EL (cell line): ENCODE measurements at places on chromosomes 4 and X.
A peak's percentile ranks its signal among the peaks of the same experiment; 100 is the strongest.

GRCh38 chrX:122579526-122579925 is 604.6 kb upstream of the GRIA3 start:
- DNase-seq = peak; percentile 69

DNA sequence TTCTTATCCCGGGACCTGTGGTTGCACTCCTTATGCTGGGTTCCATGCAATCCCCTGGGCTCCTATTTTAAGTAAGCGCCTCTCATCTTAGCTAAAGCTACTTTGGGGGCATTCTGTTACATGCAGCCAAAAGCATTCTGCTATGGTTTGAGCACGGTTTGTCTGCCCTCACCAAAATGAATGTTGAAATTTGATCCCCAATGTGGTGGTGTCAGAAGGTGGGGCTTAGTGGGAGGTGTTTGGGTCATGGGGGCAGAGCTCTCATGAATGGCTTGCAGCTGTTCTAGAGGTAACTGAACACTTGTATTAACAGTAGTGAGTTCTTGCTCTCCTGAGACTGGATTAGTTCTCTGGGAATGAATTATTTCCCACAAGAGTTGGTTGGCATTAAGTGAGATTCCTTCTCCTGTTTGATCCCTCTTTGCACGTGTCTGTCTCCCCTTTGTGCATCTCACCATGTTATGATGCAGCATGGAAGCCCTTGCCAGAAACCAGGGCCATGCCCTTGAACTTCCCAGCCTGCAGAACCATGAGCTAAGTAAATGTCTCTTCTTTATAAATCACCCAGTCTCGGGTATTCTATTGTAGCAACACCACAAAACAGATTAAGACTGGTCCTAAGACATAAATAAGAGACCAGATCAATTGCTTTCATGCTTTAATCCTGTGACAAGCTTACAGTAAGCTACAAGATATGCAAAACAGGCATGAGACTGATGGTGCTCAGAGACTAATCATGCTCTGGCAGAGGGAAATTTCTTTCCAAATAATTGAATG is 141.8 kb downstream of the TSPAN5 start:
- no peak for DNase-seq

- no peak for DNase-seq
Measured at GRCh38 chrX:26788402-26788998, 572.5 kb downstream of the MAGEB5 start.

- DNase-seq = peak; percentile 45
Measured at GRCh38 chr4:173167758-173168395, 734 bp upstream of the GALNT7 start.

- DNase-seq = peak; percentile 46
Measured at GRCh38 chr4:69075061-69075792, 21.0 kb upstream of the UGT2B7 start.

GRCh38 chr4:19346636-19347035 is 905.1 kb upstream of the SLIT2 start:
- DNase-seq = no peak

- peak; percentile 38 for DNase-seq
Measured at GRCh38 chrX:31223817-31224216, 152.0 kb upstream of the FTHL17 start.

DNA sequence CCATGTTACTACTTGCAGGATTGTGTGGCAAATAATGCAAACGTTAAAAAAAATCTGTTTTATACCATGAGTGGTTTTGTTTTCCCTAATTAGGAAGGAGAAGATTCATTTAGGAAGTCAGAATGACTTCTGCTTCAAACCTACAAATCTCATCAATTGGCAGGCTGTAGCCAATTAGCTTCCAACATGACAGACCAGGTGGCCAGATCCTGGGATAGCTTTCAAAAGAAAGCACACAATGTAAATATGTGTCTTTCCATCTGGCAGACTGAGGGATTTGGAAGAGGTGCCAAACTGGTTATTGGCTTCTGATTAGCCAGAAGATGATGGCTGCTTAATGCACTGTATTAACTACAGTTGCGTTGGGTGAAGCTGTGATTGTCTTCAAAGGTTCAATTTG is 432.8 kb downstream of the ANKRD50 start:
- no peak for DNase-seq

DNA sequence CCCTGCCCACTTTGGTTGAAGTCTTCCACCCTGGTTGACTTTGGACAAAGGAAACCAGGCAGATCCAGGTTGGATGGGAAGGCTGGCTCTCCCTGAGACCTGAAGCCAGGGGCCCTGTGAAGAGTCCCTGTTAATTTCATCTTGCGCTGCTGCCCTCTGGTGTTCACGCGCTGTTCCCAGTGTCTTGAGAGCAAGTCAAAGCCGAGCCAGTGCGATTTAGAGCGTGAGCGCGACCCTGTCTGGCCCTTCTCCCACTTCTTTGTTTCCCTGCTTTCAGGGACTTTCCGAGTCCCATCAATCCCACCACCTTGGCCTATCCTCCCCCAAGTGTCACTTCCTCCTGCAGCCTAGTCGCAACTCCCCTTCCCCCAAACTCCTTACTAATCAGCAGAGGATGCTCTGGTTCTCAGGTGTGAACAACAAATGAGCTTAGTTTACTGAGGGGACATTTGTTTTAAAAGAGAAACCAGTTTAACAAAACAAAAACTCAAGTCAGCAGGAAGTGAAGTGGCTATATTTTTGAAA is 25.8 kb upstream of the CHRNA9 start:
- peak; percentile 78 for DNase-seq
